ENCODE measurements at places on chromosomes 5 and 9.

DNA sequence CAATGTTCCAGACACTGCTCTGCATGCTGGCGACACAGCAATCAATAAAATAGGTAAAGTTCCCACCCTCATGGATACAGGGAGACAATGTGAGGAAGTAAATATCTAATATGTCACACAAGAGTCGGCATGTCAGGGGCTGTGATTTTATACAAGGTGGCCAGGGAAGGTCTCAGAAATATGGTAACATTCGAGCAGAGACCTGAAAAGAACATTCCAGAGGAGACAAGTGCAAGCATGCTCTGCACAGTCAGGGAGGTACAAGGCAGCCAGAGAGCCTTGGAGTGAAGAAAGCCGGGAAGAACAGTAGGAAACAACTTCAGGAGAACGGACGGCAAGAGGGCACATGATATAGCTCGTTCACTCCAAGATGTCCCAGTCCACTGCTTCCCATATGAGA is 89.2 kb upstream of the ZNF462 start:
- DNase-seq: no peak

GRCh38 chr9:90058182-90058763 is 453.5 kb downstream of the GADD45G start:
- no peak for DNase-seq

- DNase-seq: no peak
These were observed 172.7 kb upstream of the RIOK2 start for GRCh38 chr5:97355775-97356174.

- no peak for DNase-seq
These were observed 61.0 kb upstream of the FER start for GRCh38 chr5:108686676-108687075.

GRCh38 chr5:93303291-93303691 is 277.7 kb downstream of the NR2F1-AS1 start:
- DNase-seq: no peak

DNA sequence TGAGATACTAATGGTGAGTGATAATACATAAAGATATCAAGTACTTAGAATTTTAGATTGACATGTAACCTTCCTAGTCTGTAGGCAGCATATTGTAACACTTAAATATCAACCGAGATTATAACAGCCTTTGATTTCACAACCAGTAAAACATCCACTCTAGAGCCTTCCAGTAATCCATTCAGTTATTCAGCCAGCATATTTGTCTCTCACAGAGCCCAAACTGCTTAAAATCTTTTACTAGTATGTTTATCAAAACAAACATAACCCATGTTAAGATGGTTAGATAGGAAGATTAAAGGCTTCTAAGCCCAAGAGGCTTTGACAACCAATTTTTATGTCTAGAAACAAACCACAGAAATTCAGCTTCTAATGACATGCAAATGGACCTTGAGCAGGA is 177.9 kb upstream of the FST start:
- DNase-seq: no peak

DNA sequence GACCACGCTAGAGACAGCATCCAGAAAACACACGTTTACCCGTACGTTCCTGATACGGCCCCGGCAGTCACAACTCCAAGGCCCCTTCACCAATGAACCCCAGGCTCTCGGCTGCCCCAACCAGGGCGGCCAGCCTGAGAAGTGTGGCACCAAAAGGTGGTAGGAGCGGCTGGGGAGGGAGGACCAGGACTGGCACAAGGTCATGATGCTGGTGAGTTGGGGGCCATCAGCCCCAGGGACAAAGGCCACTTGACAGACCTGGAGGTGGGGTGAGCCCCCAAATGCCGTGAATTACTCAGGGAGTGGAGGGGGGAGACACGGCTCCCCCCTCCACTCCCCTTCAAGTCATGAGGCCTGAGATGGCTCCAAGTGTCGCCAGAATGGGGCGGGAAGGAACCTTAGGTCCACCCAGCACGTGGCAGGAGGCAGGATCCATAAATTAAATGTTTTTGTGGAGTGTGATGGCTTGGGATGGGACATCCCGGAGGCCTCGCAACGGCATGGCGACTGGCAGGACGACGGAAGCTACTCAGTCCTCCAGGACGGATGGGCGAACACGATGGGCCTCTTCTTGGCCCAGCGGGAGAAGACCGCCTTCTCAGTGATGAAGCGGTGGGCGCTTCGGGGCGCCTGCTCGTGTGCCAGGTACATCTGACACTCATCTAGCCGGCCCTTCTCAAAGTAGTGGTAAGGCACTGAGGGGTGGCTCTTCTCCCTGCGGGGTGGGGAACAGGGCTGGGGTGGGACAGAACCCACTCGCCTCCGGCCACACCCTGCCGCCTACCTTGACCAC is 8.7 kb upstream of the ST6GALNAC6 start:
- no peak for DNase-seq

DNA sequence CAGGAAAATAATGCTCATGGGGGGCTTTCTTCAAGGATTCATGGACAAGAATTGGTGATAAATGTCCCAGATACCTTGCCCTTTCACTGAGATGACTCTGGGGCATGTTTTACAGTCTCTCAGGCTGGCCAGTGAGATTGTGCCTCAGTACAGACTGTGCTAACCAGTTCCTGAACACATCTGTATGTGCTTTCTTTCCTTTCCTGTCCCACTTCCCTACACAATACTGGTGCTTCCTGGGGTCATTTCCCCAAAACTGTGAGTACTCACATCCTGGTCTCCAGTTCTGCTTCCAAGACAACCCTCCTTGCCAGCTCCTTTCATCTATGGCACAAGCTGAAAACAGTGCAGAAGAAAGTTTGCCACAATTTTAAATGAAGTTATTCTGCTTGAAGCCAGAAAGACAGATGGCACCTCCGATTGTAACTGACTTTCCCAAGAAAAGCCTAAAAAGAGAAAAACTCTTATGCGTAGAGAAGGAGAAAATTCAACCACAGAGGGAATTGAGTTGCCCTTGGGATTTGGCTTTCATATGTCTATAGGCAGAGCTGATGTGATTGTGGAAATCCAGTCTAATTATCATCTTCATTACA is 134.7 kb downstream of the DRD1 start:
- DNase-seq: no peak

GRCh38 chr5:64700765-64701164 is 10.5 kb downstream of the SHISAL2B start:
- no peak for DNase-seq

DNA sequence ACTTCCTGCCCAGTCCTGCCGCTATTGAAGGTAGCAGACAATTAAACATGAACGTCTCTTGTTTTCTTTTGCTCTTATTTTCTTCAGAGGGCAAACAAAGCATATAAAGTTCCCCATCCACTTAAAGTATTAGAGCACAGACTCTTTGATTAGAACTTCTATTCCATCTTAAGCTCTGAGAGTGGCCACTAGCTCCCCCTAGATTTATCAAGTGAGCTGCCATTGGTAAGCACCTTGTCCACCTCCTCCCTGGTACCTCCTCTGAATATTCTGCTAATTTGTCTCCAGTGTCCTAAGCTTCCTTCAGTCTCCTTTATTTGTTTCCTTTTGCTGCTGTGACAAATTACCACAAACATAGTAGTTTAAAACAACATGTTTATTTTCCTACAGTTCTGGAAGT is 264.3 kb upstream of the KCNN2 start:
- no peak for DNase-seq

DNA sequence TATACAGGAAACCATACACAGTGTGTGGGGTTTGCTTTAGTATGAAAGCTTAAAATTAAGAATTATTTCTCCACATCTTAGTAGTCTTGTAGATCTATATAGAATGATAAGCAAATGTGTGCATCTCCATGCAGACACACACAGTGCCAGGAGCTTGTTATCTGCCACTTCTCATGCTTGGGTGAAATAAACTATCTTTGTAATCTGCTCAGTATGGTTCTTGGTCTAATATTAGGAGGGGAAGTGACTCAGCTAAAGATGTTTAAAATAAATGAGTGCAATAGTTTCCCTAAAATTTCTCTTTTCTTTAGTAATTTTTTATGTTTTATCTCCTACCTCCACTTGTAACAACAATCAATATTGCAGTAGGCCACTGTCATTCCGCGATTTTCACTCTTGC is 689.6 kb downstream of the TAF11L14 start:
- DNase-seq: no peak

DNA sequence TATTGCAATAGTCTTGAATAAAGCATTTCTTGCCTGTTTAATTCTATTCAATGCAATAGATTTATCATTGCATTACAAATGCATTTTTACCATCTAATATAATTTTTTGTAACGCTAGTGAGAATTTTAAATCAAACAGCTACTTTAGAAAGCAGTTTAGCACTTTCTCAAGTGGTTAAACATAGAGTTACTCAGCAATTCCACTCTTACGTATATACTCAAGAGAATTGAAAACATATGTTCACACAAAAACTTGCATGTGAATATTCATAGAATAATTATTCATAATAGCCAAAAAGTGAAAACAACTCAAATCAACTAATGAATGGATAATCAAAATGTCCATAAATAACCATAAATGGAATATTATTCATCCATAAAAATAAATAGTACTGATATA is 244.7 kb downstream of the TMEM167A start:
- no peak for DNase-seq

- no peak for DNase-seq
These were observed 1371.0 kb upstream of the DMAC1 start for GRCh38 chr9:9170439-9171134.

DNA sequence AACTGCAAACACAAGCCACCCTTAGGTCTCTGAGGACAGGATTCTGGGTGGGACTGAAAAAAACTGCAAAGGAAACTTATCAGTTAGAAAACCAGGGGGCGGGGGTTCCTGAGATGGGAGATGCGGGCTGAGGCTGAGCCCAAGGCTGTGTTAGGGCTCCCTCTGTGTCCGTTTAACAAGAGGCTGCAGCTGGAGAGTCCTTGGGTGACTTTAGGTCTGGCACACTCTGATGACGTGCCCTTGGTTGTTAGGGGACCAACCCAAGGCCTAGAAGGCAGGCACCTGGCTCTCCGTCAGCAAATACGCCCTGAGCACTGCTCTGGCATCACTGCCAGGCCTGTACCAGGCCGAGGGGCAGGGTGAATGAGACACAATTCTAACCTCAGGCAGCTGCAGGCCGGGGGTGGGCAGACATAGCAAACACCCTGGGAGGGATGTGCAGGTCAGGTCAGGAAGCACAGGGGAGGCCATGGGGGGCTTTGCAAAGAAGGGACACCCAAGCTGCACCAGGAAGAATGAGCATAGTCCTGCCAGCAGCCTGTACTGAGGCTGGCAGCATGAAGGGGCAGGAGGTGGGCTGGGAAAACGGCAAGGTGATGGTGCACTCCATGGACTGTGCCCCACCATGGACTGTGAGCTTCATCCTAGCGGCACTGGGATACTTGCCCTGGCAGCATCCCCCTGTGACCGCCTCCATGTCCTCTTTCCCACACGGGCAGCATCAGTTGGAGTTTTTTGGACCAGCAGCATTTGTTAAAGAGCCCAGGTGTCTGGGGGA is 137.9 kb downstream of the GABBR2 start:
- no peak for DNase-seq

DNA sequence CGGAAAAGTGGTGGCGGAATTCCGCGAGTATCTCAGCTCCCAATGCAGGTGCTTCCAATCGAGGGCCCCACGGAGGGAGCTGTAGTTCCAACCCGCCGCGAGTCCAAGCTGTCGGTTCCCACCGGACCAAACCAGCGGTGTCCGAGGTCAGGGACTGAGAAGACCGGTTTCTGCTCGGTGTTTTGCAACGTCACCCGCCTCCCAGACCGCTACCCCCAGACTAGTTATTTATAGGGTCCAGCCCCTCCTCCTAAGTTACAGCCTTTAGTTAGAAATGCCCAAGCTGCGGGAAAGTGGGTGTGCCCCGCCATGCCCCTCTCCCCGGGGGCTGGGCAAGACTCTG is 677 bp upstream of the MYORG start:
- no peak for DNase-seq

DNA sequence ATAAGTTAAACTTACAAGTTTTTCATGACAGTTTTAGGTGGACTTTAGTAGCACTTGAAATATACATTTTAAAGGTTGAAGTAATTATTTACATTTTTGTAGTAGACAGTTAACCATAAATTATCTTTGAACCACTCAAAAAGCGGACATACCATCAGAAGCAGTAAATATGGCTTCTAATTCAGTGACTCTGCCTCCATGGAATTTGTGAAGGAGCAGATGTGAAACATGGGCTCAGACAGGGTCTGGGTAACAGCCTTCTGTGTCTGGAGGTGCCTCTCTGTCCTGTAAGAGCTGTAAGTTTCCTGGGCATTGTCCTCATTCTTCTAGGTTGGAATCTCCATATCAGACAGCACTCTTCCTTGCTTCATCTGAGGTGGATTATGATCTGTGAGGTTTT is 12.4 kb downstream of the RLN2 start:
- DNase-seq: no peak

GRCh38 chr5:57262541-57262940 is 88.7 kb downstream of the GPBP1 start:
- DNase-seq: no peak

GRCh38 chr5:14316471-14316870 is 173.3 kb downstream of the TRIO start:
- DNase-seq: no peak

GRCh38 chr5:78908173-78909061 is 76.7 kb downstream of the ARSB start:
- no peak for DNase-seq

DNA sequence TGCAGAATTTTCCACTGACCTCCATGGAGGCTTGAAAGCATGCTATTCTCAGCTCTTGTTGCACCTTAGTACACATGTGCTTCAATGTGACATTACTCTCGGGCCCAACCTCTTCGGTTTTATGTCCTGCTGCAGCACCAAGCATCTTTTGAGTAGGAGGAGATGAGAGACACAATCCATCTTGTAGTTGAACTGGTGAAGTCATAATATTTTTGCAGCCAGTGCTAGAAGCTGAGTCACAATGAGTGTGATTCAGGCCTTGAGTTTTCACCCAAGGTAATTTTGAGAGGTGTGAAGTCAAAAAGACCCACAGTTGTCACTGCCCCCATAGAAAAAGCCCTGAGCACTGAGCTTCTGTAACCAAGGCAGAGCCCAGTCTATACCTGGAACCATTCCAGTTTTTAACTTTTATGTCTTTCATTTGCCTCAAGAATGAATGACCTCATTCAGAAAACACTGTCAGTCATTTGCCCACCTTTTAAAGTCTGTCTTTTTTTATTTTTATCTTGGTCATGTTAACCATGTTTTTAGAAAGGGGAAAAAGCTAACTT is 117.7 kb downstream of the ZNF462 start:
- DNase-seq: no peak

GRCh38 chr9:7879551-7880245 is 80.1 kb upstream of the DMAC1 start:
- no peak for DNase-seq

DNA sequence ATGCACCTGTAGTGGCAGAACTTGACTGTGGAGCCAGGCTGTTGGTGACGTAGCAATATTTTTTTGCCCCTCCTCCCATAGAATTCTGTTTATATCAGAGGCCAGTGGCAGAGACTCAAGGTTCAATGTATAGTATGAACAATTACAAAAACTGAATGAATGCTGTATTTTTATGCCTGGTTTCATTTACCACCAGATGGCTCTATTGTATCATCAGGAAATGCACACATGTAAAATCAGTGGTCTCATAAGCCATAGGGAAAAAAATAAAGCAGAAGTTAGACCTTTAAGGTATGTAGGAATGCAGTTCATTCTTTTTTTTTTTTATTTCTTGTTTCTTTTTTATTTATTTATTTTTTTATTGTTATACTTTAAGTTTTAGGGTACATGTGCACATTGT is 43.6 kb downstream of the CCDC192 start:
- no peak for DNase-seq

GRCh38 chr9:115391168-115391825 is 273.3 kb upstream of the TNC start:
- no peak for DNase-seq

- no peak for DNase-seq
These were observed 4.4 kb upstream of the TMEM268 start for GRCh38 chr9:114606597-114607207.

- DNase-seq: no peak
These were observed 1.7 kb downstream of the EBF1 start for GRCh38 chr5:159097784-159098602.

Measured in activated naive CD8-positive, alpha-beta T cell treated with anti-CD3 and anti-CD28 coated beads, Interleukin-2, amount 50 U/mL, for 16 hours (primary cell).